ENCODE measurements at places on chromosomes 4 and X.
A peak's percentile ranks its signal among the peaks of the same experiment; 100 is the strongest.

GRCh38 chr4:8192748-8193738 is 6.0 kb upstream of the SH3TC1 start:
- no peak for DNase-seq

DNA sequence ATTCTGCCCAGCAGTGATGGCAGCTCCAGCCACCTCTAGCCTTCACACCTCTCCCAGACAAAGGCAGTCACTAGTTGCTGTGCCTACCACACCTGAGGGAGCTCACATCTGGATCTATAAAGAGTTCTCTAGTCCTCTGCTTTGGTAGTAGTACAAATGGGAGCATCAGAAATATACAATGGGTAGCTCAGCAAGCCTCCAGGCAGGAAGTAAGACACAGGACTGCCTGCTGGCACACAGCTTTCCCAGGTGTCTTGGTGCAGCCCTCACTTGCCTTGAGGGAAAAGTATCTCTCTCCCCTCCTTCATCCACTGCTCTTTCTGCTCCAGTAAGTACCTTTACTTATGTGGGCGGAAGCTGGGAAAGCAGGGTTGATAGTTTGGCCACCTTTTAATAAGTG is 212.9 kb upstream of the SLC7A11 start:
- DNase-seq, result peak; percentile 27

GRCh38 chr4:182307746-182308145 is 64.5 kb downstream of the TENM3 start:
- DNase-seq, result no peak

- DNase-seq, result no peak
Measured at GRCh38 chr4:174292473-174292872, 8.8 kb downstream of the CEP44 start.

- no peak for DNase-seq
Measured at GRCh38 chrX:49673394-49673793, 22.4 kb downstream of the PAGE1 start.

GRCh38 chr4:1235381-1236102 is 13.4 kb downstream of the CTBP1 start:
- no peak for DNase-seq

GRCh38 chrX:154317391-154317995 is 21.9 kb downstream of the TKTL1 start:
- DNase-seq, result peak; percentile 56

DNA sequence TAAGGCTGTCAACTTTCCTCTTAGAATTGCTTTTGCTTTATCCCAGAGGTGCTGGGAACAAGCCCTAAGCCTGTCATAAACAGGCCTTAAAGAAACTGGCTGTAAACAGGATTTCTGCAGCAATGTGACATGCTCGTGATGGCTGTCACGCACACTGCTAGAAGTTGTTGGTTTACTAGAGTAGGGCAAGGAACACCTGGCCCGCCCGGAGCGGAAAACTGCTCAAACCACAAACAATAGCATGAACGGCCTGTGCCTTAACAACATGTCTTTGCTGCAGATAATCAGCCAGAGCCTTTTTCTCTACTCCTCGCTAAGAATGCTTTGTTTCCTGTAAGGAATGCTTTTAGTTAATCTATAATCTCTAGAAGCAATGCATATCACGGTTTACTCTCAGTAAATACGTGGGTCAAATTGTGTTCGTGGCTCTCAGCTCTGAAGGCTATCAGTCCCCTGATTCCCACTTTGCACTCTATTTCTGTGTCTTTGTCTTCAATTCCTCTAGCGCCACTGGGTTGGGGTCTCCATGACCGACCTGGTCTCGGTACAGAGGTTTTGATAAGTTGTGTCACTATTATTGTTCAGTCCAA is 318.3 kb downstream of the GLUD2 start:
- no peak for DNase-seq

- no peak for DNase-seq
Measured at GRCh38 chrX:78377186-78377585, 49.8 kb upstream of the CYSLTR1 start.

GRCh38 chr4:169727616-169728015 is 30.1 kb downstream of the HPF1 start:
- no peak for DNase-seq

- peak; percentile 55 for DNase-seq
Measured at GRCh38 chrX:110418316-110419235, 59.9 kb downstream of the RTL9 start.

DNA sequence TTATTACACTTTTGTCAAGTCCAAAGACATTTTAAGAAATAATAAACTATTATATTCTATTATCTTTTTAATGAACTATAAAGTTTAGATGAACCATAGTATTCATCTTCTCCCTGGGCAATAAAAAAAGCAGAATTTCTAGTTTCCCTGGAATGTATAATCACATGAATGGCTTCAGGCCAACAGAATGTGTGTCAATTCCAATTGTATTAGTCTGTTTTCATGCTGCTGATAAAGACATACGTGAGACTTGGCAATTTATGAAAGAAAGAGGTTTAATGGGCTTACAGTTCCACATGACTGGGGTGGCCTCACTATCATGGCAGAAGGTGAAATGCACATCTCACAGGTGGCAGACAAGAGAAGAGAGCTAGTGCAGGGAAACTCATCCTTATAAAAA is 70.7 kb upstream of the ANXA10 start:
- DNase-seq, result no peak

DNA sequence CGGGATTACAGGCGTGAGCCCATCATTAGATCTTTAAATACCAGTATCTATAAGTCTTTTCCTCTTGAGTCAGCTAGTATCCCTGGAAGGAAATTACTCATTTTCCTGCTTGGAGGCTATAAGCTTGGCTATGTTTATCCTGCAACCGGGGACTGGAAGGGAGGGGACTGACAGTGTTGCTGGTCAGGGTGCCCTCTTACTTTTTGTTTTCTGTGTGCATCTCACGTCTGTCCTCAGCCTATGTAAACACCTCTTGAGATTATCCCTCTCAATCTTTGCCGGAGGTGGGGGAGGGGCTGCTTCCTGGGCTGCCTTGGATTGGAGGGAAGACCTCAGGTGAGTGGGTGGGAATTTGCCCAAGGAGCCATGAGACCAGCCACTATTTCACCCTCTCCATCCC is 37.0 kb downstream of the HTT start:
- no peak for DNase-seq

- DNase-seq, result no peak
Measured at GRCh38 chr4:97013711-97014110, 1129.6 kb downstream of the STPG2 start.

- DNase-seq, result peak; percentile 21
Measured at GRCh38 chr4:1206299-1207156, 34.1 kb upstream of the SPON2 start.

DNA sequence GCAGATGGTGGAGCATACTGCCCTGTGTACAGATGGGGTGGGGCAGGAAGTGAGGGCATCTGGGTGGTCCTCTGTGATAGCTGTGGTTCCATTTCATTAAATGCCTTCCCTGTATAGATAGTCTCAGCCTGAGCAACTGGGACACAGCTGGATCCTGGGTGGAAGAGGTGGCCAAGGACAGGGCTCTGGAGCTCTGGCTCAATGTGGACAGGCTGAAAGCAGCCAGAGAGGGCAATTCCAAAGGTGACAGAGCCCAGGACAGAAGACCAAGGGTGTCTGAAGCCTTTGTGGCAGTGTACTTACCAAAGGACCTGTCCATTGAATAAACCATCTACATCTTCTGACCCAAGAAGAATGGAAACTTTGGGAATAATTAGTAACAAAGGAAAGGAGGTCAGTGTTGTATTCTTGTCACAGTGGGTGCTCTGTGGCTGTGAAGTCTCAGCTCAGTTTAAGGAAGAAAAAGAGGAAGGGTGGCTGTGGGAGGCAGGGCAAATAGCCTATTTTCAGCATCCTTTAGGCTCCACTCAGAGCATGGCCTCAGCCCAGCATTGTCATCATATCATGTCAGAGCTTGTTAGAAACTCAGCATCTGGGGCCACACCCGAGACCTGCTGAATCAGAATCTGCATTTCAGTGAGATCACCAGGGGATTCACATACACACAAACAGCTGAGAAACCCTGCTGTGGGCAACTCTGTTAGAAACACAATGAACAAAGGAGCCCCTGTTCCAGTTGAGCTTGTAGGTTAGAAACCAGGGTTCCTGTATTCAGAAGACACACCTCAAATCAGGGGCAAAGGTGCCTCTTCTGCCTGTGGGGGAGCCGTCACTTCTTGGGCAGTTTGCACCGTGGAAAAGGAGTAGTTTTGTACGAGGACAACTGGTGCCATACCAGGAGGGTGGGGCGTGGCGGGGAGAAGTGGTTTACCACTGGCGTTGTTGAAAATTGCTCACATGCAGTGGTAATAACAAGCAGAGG is 168.6 kb downstream of the PTTG2 start:
- peak; percentile 74 for DNase-seq

DNA sequence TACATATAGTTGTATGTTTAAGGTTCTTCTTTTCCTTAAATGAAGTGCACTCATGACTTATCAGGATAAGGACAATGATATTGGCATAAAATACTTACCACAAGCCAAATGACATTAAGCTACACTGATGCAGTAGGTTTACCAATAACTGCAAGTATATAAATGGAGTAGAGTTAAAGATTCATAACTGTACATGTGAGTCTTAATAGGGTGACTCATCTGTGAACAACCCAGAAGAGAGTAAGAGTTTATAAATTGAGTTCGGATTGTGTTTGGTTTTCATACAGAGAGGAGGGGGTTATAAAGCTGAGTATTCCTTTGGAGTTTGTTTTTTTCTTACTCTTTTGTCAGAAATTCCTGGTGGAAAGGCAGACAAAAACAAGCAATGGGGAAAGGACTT is 144.8 kb downstream of the TLL1 start:
- no peak for DNase-seq

- DNase-seq, result no peak
Measured at GRCh38 chr4:161336016-161336530, 827.7 kb downstream of the FSTL5 start.

GRCh38 chr4:120065974-120066516 is 603 bp downstream of the MAD2L1 start:
- no peak for DNase-seq

GRCh38 chr4:140367738-140368137 is 5.7 kb upstream of the SCOC start:
- DNase-seq, result no peak

DNA sequence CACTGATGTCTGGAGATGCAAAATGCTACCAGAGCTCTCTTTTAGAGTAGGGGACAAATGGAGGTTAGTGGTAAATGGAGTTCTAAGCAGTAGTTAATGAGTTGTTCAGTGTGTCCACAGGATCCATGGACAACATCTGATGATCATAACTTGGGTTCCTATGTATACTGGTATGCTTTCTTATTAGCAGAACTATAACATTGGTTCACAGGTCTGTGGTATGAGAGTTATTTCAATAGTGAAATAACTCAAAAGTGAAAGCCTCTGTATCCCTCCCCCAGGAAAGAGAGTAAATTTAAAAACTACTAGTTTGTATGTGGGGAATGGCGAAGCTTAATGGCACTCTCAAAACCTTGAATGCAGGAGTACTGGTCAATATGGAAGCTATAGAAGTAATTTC is 363.5 kb upstream of the EMCN start:
- no peak for DNase-seq

DNA sequence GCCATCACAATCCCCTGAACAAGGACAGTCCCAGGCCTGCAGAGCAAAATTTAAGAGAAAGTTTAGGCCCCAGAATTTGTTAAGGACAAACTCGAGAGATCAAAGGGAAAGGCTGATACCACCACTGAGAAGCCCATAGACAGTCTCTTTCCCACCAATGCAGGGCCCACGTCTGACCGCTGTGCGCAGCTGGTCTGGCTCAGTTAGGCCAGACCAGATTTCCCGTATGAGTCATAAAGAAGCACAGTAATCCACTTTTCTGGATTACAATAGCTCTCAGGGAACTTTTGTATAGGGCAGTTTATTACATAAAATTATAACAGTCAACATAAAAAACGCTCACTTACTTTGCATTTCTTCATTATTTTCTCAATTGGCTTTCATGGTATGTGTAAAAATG is 259.5 kb downstream of the RCHY1 start:
- DNase-seq, result no peak

- peak; percentile 62 for DNase-seq
Measured at GRCh38 chr4:145935253-145936141, 3.1 kb downstream of the ZNF827 start.
